CD8-positive, alpha-beta T cell (primary cell): ENCODE measurements at places on chromosomes 4 and X.

- DNase-seq, result no peak
Observed at GRCh38 chr4:81486502-81486901, 14.8 kb upstream of the RASGEF1B start.

- no peak for DNase-seq
Observed at GRCh38 chr4:47184083-47184482, 152.7 kb downstream of the GABRB1 start.

GRCh38 chrX:81201071-81201470 is 642 bp downstream of the HMGN5 start:
- no peak for DNase-seq

GRCh38 chrX:2320089-2320488 is 180.7 kb downstream of the DHRSX start:
- DNase-seq, result no peak

GRCh38 chr4:75989846-75990528 is 758 bp downstream of the SDAD1 start:
- DNase-seq, result no peak

DNA sequence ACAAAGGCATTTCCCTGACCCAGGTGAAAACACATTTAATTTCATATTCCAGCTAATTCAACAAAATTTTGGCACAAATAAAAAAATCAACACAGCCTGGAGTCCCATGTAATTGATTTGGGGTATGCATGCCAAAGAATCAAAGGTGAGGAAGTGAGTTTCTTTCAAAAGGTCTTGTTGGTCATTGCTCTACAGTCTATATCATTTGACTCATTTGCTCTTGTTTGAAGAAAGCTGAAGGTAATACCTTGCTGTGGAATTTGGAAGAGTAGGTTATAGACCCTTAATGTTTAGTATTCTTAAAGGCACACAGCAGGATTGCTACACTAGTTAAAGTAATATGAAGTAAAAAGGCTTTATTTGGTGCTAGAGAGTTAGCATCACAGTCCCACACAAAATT is 25.4 kb downstream of the COL4A6 start:
- no peak for DNase-seq

DNA sequence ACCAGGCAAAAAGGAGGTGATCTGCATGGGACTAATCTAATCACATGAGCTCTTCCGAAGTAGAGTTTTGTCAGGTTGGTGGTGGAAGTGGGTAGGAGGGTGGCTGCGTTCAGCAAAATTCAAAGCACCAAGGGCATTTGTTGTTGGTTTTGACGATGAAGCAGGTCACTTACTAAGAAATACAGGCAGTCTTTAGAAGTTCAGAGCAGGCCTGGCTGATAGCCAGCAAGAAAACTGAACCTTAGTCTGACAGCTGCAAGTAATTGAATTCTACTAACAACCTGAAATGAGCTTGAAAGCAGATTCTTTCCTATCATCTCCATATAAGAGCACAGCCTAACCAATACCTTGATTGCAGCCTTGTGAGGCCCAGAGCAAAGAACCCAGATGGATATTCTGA is 505.8 kb downstream of the KLHL13 start:
- no peak for DNase-seq

DNA sequence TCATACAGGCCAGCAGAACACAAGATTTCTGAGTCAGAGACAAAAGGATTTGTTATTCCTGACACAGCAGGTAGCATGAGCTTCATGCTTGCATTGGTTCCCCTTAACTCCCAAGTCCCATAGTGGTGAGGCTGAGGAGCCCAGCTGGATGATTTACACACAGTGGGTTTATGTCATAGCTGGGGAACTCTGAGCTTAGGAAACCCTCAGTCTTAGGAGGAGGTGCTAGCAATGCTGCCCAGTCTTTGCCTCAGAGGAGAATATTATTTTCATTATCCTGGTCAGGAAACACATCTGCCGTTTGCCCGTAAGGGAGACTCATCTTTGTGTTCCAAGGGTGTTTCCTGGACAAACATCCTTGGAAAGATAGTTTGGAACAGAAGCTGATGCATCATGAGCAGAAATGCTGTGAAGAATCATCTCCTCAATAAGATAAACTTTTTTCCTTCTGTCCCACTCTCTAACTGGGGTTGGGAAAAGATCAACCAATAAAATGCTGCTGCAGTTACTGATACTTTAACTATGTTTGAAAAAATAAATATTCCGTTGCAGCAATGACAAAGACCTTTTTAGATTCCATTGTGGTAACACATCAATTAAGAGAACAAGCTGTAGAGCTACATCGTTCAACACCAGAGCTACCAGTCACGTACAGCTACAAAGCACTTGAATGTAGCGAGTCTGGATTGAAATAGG is 146.8 kb downstream of the DCLK2 start:
- no peak for DNase-seq

GRCh38 chr4:14862891-14863290 is 139.4 kb upstream of the CPEB2 start:
- DNase-seq, result no peak

DNA sequence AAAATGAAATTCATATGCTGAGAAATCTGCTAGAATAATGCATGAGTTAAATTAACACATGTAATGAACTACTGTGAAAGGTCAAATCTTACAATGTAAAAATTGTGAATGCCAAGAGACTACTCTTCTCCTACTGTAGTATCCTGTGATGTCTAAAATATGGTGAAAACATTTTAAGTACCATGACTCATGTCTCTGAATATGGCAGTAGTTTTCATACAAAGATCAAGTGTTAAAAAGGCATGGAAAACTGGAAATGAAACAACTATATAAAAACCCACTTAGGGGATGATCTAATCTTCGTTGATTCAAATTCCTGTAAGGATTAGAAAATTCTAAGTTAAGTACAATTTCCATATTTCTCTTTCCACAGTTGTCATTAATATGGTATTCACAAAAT is 221.3 kb downstream of the PPP3CA start:
- no peak for DNase-seq
